ENCODE measurements at places on chromosomes 13 and 19.

DNA sequence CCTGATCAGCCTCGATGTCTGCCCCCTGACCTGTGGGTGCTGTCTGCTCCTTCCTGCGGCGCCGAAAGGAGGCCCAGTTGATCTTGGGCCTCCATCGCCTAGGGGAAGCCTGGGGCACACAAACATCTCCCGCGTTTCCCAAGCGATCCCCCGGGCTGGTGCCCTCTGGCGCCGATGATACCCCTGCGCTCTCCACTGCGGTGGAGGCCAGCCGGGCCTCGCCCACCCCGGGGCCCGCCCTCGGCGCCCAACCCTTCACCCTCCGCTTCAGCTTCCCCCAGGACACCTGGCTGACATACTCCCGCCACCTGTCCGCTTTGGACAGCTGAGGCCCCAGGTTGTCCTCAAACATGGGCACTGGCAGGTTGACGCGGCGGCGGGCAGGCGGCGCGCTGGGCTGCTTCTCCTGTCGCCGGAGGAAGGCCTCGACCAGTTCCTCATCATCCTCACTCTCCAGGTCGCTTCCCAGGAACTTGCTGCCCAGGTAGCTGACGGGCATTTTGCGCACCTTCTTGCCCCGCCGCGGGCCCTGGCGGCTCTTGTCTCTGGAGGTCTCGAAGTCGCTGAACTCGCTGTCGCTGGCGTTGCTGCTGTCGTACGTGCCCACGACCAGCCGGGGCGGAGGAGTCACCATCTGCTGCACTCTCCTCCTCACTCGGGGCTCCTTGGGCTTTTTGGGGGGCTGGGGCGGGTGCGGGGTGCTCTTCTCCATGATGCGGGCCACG is 1.3 kb downstream of the CCDC8 start:
- DNase-seq = no peak

DNA sequence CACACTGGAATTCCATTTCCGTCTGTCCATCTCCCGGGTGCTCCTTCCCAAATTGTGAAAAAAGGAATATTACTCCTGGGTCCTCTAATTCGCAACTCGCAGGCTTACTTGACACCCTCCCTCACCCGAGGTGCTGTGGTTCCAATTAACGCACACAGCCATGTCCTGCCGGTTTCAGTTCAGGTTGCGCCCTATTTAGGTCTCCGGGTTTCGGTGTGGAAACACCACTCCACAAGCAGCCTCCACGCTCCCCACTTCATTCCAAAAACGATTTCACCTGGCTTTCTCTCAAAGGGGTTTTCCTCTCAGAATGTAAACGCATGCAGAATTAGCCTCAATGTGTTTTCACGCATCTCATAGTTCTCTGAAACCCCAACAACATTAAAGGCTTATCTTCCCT is 37.9 kb downstream of the NAXD start:
- DNase-seq = no peak

GRCh38 chr13:52651897-52652195 is 790 bp upstream of the SUGT1 start:
- no peak for DNase-seq

DNA sequence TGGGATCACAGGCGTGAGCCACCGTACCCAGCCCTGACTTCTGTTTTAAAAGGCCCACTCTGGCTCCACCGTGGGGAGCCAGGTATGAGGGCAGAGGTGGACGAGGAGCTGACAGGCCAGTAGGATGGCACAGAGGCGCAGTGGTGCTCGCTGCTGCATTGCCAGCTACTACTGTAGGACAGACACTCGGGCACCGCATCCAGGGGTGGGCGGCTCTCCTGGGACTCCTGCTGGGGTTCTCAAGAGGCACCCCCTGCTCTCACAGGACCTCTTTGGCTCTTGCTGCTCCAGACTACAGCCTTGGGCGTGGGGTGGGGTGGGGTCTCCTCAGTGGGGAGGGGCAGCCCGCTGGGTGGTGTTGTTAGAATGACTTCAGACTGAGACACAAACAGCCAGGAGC is 53.4 kb downstream of the LATS2 start:
- no peak for DNase-seq

- DNase-seq = peak; percentile 14
Measured at GRCh38 chr19:47509973-47510372, 4.9 kb downstream of the NAPA start.

DNA sequence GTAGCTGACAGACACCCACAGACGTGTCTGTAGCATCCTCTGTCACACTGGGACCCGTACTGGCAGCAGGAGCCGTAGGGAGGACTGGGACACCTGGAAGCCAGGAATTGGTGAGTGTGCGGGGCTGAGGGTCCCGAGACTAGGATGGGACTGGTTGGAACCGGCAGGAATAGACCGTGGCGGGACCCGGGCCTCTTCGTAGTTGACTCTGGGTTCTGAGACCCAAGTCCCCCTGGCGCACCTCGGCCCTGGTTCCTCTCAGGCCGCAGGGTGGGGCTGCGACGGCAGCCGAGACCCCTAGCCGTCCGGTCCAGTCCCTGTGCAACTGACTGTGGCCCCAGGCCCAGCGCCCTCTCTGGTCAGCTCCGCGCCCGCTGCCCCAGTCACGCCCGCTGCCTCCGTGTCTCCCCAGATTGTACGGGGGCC is 64.7 kb downstream of the ZNF823 start:
- DNase-seq = no peak

- DNase-seq = no peak
Measured at GRCh38 chr13:94992036-94992960, 280.0 kb upstream of the SOX21 start.

- DNase-seq = no peak
Measured at GRCh38 chr13:51953347-51954195, 57.7 kb downstream of the ATP7B start.

- DNase-seq = peak; percentile 58
Measured at GRCh38 chr19:9205501-9206113, 13.8 kb downstream of the OR7D4 start.

DNA sequence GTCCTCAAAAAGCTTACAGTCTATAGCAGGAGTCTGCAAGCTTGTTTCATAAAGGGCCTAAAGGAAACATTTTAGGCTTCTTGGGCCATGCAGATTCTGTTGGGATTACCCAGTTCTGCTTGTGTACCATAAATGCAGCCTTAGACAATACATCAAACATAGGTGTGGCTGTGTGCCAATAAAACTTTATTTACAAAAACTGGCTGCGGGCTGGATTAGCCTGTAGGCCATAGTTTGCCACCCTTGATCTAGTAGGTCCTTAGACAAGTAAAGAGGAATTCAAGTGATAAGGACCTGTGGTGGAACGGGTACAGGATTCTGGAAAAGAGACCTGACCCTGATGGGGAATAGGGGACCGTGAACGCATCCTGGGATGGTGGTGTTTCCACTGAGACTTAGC is 51.9 kb downstream of the ESD start:
- DNase-seq = no peak

DNA sequence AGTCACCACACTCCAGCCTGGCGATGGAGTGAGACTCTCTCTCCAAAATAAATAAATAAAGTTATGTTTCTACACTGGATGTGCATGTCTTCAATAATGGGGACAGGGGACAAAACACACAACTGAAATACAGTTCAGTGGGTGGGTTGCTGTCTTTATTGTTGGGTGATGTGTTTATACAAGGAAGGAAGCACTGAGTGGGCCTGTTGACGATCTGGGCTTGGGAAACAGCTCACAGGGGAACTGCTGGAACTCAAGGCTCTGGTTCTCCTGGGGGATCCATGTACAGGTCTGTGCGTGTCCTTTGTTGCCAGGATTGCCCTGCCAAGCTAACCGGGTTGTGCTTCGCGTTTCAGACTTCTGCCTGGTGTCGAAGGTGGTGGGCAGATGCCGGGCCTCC is 18.9 kb downstream of the SPINT2 start:
- DNase-seq = no peak

GRCh38 chr13:99545979-99546378 is 44.7 kb downstream of the TM9SF2 start:
- no peak for DNase-seq

DNA sequence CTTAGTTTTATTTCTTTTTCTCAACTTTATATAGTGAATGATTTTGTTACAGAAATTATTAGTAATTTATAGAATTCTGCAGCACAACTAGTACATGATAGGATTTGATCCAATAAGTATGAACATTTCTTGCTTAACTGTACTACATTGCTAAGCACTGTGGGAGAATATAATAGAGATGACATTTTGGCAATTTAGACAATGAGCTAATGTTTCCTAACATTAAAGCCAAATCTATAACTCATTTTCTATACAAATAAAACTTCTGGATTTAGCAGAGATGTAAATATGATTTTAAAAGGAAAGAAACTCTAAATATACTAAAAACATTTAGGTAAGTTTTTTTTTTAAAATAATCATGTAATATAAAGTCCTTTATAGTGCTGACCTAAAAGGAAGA is 87.3 kb downstream of the FNDC3A start:
- no peak for DNase-seq

GRCh38 chr13:26950968-26951367 is 190.4 kb upstream of the GPR12 start:
- no peak for DNase-seq

GRCh38 chr13:52034616-52035226 is 10.2 kb downstream of the UTP14C start:
- DNase-seq = no peak

DNA sequence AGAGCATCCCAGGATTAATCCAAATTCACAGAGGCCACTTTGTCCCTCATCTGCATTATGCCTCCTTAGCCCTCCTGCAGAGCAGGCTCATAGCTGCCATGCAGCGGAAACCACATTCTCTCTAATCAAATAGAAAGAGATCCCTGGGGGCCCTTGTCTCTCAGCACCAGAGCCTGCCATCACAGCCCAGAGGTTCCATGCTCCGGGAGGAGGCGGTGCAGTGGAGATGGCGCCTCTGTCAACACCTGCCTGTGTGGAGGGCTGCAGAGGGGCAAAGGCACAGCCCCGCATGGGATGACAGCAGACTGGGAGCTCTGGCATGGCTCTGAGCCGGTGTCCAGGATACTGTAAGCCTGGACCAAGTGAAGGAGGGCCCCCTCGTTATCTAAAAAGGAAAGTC is 111.3 kb downstream of the SLC7A1 start:
- DNase-seq = no peak

GRCh38 chr13:35293579-35294226 is 182.8 kb downstream of the MAB21L1 start:
- DNase-seq = no peak

DNA sequence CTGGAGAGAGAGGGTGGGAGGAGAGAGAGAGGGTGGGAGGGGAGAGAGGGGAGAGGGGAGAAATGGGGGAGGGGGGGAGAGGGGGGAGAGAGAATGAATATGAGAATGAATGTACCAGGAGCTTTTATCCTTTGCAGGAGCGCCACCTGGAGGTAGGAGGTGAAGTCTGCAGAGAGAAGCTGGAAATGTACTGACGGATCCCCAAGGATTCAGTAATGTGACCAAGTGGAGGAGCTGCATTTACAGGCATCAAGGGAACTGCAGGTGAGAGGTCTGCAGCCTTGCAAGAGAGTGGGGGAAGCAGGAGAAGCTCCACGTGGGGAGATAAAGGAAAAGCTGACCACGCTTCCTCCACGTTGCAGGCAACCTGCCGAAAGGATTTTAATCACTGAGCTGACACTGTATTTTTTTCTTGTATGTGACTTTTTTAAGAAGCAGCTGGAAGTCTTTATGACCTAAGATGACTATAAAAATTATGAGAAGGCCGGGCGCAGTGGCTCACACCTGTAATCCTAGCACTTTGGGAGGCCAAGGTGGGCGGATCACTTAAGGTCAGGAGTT is 33.7 kb downstream of the VSTM1 start:
- peak; percentile 58 for DNase-seq

GRCh38 chr13:32019612-32020233 is 11.9 kb upstream of the FRY start:
- DNase-seq = peak; percentile 50

GRCh38 chr19:31616031-31616430 is 266.8 kb upstream of the TSHZ3 start:
- no peak for DNase-seq

DNA sequence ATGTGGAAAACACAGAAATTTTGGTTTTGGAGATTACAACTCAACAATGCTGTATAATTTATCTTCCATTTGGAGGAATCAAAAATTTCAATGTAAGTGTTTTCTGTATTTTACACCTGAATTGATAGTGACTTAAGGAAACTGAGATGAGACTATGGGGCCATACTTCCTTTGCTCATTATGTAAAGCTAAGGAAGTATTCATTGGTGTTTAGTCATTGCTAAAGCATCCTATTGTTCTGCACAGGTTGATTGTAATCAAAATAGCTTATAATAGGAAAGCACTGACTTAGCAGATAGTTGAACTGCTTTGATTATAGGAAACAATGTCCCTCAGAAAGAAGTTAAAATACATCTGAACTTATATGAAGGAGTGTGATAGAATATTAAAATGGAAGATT is 244.4 kb upstream of the SLITRK5 start:
- no peak for DNase-seq
